Karpas-422 (cell line): ENCODE measurements at places on chromosomes 13 and 19. TPM values are rescaled to one million over a fixed set of nuclear protein-coding genes. Genes with fewer than 3 reads are reported as not detected.

DNA sequence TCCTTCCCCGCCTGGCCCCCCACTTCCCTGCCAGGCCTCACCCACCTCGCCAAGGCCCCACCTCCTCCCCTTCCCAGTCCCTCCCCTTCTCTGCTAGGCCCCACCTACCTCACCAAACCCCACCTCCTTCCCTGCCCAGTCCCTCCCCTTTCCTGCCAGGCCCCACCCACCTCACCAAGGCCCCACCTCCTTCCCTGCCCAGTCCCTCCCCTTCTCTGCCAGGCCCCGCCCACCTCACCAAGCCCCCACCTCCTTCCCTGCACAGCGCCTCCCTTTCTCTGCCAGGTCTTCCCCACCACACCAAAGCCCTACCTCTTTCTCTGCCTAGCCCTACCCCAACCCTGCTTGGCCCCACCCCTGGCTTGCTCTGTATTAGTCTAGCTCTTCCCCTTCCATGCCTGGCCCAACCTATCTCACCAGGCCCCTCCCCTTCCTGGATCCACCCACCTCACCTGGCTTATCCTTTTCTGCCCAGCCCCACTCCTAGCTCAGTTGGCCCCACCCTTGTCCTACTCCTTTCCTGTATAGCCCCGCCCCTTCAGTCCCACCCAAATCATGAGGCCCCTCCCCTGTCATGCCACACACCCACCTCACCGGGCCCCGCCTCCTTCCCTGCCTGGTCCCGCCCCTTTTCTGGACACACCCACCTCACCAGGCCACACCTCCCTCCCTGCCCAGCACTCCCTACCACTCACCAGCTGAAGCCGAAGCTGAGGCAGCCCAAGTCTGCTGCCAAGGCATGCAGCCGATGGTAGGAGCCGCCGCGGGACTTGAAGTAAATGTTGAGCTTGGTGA is 16.2 kb downstream of the CERS1 start:
- DNase-seq, result peak; percentile 95
- no peak overlapping the region for H3K4me3 ChIP-seq
- no peak overlapping the region for H3K27ac ChIP-seq
- H3K4me1 ChIP-seq, result no peaks in the 10 kb centered on the region
- H3K27me3 ChIP-seq, result no peaks in the 10 kb centered on the region
- H3K36me3 ChIP-seq, result 0 out of 2 replicates have a peak, but pooled peaks cover 4% of the 10 kb centered on the region

DNA sequence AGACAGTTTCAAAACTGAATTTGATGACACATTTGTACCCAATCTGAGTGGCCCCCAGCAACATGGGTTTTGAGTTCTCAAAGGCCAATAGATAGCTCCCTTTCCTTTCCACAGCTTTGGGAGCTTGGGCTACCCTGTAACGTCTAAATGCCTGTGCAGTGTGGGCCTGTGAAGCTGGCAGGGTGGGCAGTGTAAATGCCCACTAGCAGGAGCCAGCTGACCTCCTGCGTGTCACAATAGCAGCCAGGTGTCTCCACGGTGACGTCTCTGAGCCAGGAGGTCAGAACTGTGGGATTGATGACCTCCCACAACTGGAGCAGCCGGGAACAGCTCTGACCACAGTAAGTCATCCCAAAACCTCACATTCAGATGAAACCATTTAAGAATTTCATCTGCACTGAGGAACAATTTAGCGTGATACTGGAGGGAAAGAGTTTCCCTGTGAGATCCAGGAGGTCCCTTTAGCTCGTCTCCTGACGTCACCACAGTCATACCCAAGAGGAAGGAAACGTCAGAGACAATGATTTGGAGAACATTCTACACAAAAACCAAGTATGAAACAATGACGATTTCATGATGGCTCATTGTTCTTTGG is at the start of gene IPO5:
TSS of gene IPO5 (plus strand) at position 300 of the 595 bp plus-strand sequence. CDS start 23,022 bp downstream, outside the sequence.
- H3K36me3 ChIP-seq, result no peaks in the 10 kb centered on the region
- DNase-seq, result no peak
- H3K27ac ChIP-seq, result no peak within 1 kb of the TSS
- H3K4me1 ChIP-seq, result peaks cover 11% of the 10 kb centered on the region
- no peaks in the 10 kb centered on the region for H3K27me3 ChIP-seq
- H3K4me3 ChIP-seq, result no peak within 1 kb of the TSS

DNA sequence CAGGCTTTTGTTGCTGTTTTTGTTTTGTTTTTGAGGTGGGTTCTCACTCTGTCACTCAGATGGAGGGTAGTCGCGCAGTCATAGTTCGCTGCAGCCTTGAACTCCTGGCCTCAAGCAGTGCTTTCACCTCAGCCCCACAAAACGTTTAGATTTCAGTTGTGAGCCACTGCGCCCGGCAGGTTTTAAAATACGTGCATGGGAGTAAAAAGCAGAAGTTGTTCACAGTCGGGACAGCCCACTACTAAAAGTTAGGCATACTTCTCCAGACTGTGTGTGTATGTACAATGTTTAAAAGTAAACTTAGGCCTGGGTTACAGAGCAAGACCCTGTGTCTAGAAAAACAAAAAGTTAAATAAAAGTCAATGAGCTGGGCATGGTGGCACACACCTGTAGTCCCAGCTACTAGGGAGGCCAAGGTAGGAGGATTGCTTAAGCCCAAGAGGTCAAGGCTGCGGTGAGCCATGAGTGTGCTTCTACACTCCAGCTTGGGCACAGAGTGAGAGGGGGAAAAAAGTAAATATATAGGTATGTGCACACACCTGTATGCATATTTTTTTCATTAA is 6.1 kb downstream of the SAFB start:
- H3K36me3 ChIP-seq, result peaks cover 70% of the 10 kb centered on the region
- H3K27me3 ChIP-seq, result no peaks in the 10 kb centered on the region
- no peak overlapping the region for H3K27ac ChIP-seq
- no peak overlapping the region for H3K4me3 ChIP-seq
- H3K4me1 ChIP-seq, result peaks cover 44% of the 10 kb centered on the region
- no peak for DNase-seq

- no peak for DNase-seq
- no peak overlapping the region for H3K4me3 ChIP-seq
- peaks cover 11% of the 10 kb centered on the region for H3K4me1 ChIP-seq
- no peak overlapping the region for H3K27ac ChIP-seq
- no peaks in the 10 kb centered on the region for H3K36me3 ChIP-seq
- no peaks in the 10 kb centered on the region for H3K27me3 ChIP-seq
These were observed 141.7 kb downstream of the URI1 start for GRCh38 chr19:30083701-30084156.

The CBY2 gene
- not detected in 2 replicates for total RNA-seq

DNA sequence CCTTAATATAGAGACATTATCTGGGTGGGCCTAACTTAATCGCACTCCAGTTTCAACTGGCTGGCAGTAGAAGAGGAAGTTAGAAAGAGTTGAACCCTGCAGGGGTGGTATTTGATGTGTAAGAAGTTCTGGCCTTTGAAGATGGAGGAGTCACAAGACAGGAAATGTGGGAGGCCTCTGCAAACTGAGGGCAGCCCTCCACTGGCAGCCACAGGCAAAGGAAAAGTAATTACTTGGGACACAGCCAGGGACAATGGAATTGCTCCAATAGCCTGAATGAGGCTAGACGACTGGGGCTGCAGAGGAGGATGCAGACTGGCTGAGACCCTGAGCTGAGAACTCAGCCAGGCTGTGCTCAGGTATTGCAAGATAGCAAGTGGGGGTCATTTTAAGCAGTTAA is 703.3 kb upstream of the ARGLU1 start:
- H3K36me3 ChIP-seq, result no peaks in the 10 kb centered on the region
- no peaks in the 10 kb centered on the region for H3K27me3 ChIP-seq
- H3K4me1 ChIP-seq, result no peaks in the 10 kb centered on the region
- no peak for DNase-seq

The EFNA2 gene
- total RNA-seq, result not detected in 2 replicates

DNA sequence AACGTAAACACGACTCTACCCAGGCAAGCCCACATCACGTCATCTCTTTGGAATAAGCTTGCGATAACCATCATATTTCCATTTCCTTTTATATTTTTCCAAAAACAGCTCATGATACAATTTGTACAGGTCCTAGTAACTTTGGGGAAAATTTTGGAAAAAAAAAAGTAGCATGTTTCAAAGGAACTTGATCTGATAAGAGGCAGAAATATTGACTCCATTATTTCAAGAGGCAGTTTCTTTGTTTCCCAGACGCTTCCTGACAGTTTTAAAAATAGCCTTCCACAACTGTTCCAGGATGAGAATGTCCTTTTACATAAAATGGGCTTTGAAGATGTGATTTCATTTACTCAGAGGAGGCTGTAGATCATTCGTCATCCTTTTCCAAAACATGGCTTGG is 23.1 kb downstream of the KLF2 start:
- H3K27ac ChIP-seq, result no peak overlapping the region
- DNase-seq, result no peak
- H3K36me3 ChIP-seq, result no peaks in the 10 kb centered on the region
- H3K27me3 ChIP-seq, result no peaks in the 10 kb centered on the region
- H3K4me1 ChIP-seq, result peaks cover 4% of the 10 kb centered on the region
- no peak overlapping the region for H3K4me3 ChIP-seq

The ARGLU1 gene
- 106 and 147 TPM in 2 replicates for total RNA-seq

DNA sequence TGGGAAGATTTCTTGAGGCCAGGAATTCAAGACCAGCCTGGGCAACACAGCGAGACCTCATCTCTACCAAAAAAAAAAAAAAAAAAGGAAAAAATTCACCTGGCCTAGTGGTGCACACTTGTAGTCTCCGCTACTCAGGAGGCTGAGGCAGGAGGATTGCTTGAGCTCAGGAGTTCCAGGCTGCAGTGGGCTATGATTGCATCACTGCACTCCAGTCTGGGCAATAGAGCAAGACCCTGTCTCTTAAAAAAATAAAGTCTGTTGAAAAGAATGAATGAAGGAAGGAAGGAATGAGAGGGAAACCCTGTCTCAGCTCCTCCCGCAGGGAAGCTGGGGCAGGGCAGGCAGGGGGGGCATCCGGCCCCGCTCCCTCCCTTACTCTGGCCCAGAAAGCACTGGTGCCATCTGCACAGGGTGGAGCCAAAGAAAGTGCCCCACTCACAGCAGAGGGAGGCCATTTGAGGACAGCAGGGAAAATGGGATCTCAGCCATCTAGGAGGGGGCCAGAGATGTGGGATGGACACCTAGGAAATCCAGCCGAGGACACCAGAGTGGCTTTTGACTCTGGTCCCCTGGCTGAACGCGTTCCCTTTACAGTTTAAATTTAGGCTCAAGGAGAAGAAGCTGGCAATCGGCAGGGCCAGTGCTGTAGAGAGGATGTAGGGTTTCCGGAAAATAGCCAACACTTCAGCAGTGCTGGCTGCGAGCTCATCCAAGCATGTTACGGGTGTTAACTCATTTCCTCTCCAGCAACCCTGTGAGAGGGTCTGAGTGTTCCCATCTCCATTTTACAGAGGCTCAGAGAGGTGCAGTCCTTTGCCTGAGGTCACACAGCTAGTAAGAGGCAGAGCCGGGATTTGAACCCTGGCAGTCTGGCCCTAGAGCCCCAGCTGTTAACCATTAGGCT is 3.6 kb upstream of the HPN start:
- no peaks in the 10 kb centered on the region for H3K27me3 ChIP-seq
- H3K4me1 ChIP-seq, result peaks cover 6% of the 10 kb centered on the region
- no peak overlapping the region for H3K4me3 ChIP-seq
- no peak for DNase-seq

DNA sequence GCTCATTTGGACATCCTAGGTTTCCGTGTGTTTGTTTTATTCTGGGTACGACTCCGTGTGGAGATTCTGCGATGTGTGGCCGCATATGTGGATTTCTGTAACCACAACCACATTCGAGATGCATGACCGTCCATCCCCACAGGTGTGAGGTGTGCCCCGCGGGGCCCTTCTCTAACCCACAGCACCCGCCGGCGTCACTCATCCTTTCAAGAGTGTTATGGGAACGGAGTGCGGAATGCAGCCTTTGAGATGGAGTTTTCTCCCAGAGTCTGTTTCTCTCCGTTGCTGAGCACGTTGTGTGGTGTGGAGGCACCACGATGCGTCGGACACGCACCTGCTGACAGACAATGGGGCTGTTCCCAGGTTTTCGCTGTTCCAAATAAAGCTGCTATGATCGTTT is 40.0 kb downstream of the C13orf46 start:
- H3K27me3 ChIP-seq, result no peaks in the 10 kb centered on the region
- DNase-seq, result no peak
- H3K36me3 ChIP-seq, result no peaks in the 10 kb centered on the region
- H3K4me3 ChIP-seq, result no peak overlapping the region
- H3K4me1 ChIP-seq, result no peaks in the 10 kb centered on the region

- H3K36me3 ChIP-seq, result peaks cover 30% of the 10 kb centered on the region
- no peak overlapping the region for H3K4me3 ChIP-seq
- H3K27me3 ChIP-seq, result no peaks in the 10 kb centered on the region
- H3K4me1 ChIP-seq, result no peaks in the 10 kb centered on the region; the same call in 1 of the 2 replicates
These were observed 12.1 kb upstream of the GPR4 start for GRCh38 chr19:45613926-45614725.

GRCh38 chr19:3672993-3673392 is 27.3 kb downstream of the PIP5K1C start:
- no peak overlapping the region for H3K27ac ChIP-seq
- no peak for DNase-seq
- no peak overlapping the region for H3K4me3 ChIP-seq
- peaks cover 18% of the 10 kb centered on the region for H3K4me1 ChIP-seq
- no peaks in the 10 kb centered on the region for H3K36me3 ChIP-seq

- DNase-seq, result peak; percentile 39
- H3K27ac ChIP-seq, result no peak overlapping the region
- no peaks in the 10 kb centered on the region for H3K27me3 ChIP-seq
- H3K4me3 ChIP-seq, result no peak overlapping the region
- no peaks in the 10 kb centered on the region for H3K4me1 ChIP-seq
- H3K36me3 ChIP-seq, result no peaks in the 10 kb centered on the region
These were observed 10.7 kb downstream of the MARCHF2 start for GRCh38 chr19:8423817-8424223.

GRCh38 chr13:99542788-99543406 is 41.6 kb downstream of the TM9SF2 start:
- H3K4me3 ChIP-seq, result peak overlapping the region; percentile 2; the same call in 1 of the 2 replicates
- H3K36me3 ChIP-seq, result peaks cover 46% of the 10 kb centered on the region
- peak; percentile 91 for DNase-seq
- no peaks in the 10 kb centered on the region for H3K27me3 ChIP-seq

DNA sequence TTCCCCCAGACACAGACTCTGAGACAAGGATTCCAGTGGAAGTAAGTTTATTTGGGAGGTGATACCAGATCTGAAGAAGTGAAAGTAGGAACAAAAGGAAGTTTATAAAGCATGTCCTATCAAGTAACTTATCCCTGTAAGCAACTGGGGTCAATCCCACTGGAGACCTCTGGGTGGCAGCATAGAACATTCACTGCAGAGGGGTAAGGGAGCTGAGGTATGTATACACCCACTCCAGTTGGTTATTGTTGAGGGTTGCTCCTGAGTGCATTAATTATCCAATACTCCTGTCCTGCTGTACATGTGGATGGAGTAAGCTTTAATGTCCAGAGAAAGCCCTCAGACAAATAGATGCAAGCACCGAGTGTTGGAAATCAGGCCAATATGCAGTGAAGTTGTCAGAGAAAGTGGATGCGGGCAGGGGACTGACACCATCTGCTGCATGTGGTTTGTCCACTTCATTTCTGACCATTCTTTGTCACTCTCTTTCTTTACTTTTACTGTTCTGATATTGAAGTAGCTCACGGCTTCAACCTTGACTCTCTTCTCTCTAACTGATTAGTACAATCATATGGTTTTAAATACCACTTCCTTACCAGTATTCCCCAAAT is 46.7 kb downstream of the NOTCH3 start:
- peaks cover 1% of the 10 kb centered on the region for H3K4me1 ChIP-seq
- no peak overlapping the region for H3K4me3 ChIP-seq
- H3K27ac ChIP-seq, result no peak overlapping the region

The ZNF154 gene
- 0.11 TPM in 1 of 2 replicates, not detected in the other for total RNA-seq

- no peaks in the 10 kb centered on the region for H3K4me1 ChIP-seq
- no peak for DNase-seq
- no peaks in the 10 kb centered on the region for H3K27me3 ChIP-seq
- no peaks in the 10 kb centered on the region for H3K36me3 ChIP-seq
These were observed 35.3 kb upstream of the MYO16 start for GRCh38 chr13:108594153-108594552.

The LONP1 gene
- 65.7 and 165 TPM in 2 replicates for total RNA-seq

- H3K27ac ChIP-seq, result no peak overlapping the region
- no peaks in the 10 kb centered on the region for H3K4me1 ChIP-seq
- H3K4me3 ChIP-seq, result no peak overlapping the region
- no peak for DNase-seq
These were observed 4.6 kb downstream of the LINGO3 start for GRCh38 chr19:2303211-2303798.
